ENCODE measurements at places on chromosomes 7 and 10.

DNA sequence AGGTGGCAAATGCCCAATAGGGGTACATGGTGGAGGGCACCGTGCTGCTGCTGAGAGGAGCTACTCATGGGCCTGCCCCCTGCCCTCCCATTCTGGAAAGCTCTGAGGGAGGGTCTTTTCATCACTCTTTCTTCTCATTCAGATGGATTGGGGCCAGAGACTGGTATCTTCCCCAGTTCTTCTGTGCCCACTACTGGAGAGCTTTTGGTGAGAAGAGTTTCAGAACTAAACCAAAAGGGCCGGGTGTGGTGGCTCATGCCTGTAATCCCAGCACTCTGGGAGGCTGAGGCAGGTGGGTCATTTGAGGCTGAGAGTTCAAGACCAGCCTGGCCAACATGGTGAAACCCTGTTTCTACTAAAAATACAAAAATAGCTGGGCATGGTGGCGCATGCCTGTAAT lies 12.5 kb downstream of the ADRA2A start:
- no peak for DNase-seq

DNA sequence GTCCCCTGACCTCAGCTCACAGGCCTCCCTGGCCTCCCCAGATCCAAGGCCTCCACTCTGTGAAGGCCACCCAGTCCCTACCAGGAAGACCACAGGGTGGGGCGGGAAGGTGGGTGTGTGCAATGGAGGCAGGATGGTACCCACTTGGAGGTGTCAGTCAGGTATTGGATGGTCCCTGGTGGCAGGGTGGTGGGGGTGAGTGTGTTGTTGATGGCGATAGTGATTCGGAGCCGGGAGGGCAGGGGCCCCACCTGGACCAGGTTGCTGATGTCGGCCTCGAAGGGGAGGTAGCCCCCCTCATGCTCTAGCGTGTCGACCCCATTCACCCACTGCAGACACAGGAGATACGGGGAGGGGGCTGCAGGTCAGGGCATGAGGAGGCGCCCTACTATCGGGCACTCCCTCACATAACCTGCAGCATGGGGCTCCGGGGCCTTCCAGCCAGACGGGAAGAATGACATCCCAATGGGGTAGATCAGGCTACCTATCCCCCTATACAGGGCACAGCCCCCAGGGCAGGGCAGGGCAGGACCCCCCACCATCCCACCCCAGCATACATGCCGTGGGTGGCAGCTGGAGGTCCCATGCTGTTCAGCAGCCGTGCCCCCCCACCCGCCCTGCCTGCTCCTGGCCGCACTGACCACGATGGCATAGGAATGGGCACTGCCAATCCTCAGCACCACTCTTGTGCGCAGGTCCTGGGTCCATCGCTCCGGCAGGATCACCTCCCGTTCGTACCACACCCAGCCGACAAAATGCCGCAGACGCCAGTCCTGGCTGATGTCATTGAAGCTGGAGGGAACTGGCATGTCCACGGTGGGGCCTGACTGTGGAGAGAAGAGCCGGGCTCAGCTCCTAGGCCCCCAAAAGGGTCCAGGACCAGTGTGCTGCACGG lies 2.2 kb downstream of the GUSB start:
- no peak for DNase-seq

GRCh38 chr7:28163949-28164348 lies 16.6 kb downstream of the JAZF1 start:
- DNase-seq = no peak

GRCh38 chr7:92275327-92275726 lies 29.6 kb downstream of the ANKIB1 start:
- DNase-seq = no peak

All from AML-193 (cell line).